NCI-H524 treated with DMSO at 0.1 percent for 48 hours (cell line): ENCODE measurements at places on chromosomes 7 and 10.

GRCh38 chr7:120452665-120453064, 179.7 kb downstream of the KCND2 start:
- no peak for DNase-seq

- no peak for DNase-seq
These were observed 1.6 kb upstream of the DNAJB6 start for GRCh38 chr7:157335236-157335635.

DNA sequence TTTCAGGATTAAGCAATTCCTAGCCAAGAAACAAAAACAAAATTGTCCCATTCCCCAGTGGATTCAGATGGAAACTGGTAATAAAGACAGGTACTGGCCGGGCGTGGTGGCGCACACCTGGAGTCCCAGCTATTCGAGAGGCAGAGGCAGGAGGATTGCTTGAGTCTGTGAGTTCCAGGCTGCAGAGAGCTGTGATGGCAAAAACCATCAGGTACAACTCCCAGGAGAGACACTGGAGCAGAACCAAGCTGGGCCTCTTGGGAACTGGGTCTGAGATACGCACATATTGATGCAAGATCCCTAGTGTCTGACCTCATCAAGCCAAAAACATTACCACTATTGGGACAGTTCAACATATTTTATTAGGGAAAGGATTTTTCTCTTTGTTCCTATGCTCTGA, 84.0 kb upstream of the ANLN start:
- no peak for DNase-seq

- DNase-seq, result no peak
These were observed 30.7 kb upstream of the ADCY1 start for GRCh38 chr7:45543473-45543872.

GRCh38 chr10:100174699-100175677, 10.8 kb downstream of the ERLIN1 start:
- DNase-seq, result no peak

- no peak for DNase-seq
These were observed 64.9 kb downstream of the IKZF1 start for GRCh38 chr7:50369143-50370026.

GRCh38 chr10:12897278-12897677, 104.2 kb downstream of the CCDC3 start:
- DNase-seq, result no peak

DNA sequence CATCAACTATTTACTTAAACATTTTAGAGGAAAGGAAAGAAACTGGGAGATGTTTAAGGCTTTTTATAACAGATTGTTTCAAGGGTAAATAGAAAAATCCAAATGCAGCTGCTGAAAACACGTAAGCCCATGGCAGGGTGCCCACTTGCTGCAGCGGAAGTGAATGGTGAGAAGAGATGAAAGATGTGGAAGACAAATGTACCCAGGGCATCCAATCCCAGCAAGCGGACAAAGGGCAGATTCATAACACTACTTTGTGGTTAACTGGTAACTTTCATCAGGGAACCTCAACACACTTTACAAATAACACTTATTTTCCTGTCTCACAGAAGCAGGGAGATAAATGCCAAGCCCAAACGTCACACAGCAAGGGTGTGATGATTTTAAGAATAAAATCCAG, 358.4 kb downstream of the KCNMA1 start:
- DNase-seq, result no peak

DNA sequence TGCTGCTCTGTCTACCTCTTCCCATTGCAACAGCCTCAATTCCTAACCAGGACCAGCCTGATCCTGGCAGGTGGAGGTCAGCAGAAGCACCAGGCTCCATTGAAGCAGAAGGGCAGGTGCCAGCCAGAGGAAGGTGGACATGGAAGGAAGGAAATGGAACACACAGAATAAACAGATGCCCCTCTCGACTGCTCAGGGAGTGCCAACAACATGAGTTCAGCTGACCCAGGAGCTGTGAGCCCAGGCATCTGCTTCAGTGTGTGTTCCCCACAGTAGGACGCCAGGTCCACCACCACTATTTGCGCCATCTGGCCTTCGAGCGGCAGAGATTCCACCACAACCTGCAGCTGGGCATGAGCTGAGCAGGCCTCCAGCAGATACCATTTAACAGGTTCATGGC, 56.7 kb downstream of the GPAM start:
- DNase-seq, result no peak

- no peak for DNase-seq
These were observed 175.4 kb downstream of the SORCS3 start for GRCh38 chr10:104816501-104816900.

- no peak for DNase-seq
These were observed 111.0 kb downstream of the KAT6B start for GRCh38 chr10:74937266-74937856.

DNA sequence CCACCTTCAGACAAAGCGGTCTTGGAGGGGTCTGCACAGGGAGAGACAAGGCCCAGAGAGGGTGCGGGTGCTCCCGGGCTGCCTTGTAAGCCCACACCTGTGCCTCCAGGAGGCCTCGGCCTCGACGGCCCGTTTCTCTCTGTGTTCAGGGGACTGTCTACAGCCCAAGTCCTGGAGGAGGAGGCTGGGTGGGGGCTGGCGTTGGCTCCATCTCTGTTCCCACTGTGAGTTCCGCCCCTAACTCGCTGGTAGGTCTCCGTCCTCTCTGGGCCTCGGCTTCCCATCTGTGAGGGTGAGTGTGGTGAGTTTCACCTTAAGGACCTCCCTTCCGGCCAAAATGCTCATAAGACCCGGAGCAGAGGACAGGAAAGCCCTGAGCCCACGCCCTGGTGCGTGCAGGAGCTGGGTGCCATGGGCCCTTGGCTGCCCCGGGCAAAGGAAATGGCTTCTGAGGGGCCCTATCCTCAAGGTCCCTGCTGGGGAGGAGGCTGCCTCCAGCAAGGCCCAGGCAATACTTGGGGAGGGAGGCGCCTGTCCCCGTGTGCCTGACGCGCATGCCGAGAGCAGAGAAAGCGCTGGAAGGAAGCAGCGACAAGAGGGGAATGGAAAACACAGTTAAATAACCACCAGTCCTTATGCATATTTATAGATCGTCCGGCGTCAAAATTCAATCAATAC, 276.8 kb downstream of the ELFN1 start:
- DNase-seq, result no peak

DNA sequence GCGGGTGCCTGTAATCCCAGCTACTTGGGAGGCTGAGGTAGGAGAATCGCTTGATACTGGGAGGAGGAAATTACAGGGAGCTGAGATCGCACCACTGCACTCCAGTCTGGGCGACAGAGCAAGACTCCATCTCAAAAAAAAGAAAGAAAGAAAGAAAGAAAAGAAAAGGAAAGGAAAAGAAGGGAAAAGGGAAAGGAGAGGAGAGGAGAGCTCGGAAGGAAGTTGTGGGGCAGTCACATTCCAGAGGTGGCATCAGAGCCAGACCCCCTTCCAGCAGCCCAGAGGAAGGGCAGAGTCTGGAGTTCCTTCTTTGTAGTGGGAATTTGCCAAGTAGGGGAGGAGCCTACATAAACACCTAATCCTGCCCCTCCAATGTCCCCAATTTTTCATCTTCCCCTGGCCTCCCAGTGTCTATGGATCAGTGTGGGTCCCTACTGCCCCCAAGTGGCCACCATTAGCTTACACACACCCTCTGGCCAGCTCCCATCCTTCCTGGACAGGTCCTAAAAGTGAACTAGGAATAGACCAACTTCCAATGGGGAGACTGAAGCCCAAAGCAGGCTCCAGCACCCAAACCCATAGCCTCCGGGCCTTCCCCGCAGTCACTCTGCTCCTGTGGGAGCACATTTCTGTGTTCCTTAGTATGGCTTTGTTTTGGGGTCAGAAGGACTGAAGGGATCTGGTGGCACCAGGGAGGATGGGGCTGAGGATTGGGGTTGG, 39.6 kb upstream of the HSPB1 start:
- DNase-seq, result peak; percentile 15

DNA sequence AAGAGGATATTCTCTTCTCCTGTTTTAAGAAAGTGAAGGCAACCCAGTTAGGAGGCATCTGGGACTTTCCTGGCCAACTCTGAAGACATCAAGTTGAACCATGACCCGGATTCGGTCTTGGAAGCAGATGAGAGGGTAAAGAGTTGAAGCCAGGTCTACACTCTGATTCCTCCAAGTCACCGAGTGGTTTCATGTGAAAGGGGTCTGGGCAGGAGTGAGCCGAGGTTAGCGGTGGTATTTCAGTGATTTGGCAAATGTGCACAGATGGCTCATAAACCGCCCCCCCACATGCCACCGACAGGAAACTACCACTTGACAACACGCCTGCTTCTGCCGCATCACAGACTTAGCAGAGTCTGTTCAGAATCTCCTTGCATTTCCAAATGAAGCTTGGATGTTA, 11.4 kb upstream of the REPIN1 start:
- peak; percentile 93 for DNase-seq

- no peak for DNase-seq
These were observed 43.1 kb downstream of the AMZ1 start for GRCh38 chr7:2730846-2731770.

- DNase-seq, result no peak
These were observed 103.1 kb downstream of the MGMT start for GRCh38 chr10:129570185-129570584.

DNA sequence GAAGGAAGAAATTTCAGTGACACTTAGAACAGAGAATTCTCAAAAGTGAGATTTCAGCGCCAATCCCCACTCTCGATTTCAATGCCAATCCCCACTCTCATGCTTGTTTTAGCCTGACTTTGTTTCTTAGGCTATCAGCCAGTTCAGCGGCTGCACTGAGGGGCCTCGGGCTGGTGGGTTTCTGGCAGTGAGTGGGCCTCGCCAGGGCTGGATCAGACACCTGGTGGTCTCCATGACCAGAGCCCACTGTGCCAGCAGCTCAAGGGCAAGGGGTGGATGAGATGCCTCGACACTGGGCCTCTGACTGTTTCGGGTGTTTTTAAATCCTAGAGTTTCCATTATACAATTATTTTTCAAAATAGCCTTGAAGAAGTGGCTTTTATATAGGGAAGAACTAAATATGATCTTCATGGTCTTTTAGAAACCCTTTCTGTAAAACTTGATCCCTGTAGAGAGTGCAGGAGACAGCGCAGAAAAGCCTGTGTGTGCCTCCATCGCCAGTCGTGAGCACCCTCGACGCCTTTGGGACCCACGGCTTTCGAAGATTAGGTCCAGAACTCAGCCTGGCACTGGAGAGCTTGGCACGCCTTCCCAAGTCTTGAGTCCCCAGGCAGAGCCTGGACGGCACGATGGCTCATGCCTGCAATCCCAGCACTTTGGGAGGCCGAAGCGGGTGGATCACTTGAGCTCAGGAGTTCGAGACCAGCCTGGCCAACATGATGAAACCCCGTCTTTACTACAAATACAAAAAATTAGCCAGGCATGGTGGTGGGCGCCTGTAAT, 76.2 kb downstream of the INPP5A start:
- no peak for DNase-seq

- DNase-seq, result no peak
These were observed 14.7 kb upstream of the CAMK2G start for GRCh38 chr10:73889014-73889413.

DNA sequence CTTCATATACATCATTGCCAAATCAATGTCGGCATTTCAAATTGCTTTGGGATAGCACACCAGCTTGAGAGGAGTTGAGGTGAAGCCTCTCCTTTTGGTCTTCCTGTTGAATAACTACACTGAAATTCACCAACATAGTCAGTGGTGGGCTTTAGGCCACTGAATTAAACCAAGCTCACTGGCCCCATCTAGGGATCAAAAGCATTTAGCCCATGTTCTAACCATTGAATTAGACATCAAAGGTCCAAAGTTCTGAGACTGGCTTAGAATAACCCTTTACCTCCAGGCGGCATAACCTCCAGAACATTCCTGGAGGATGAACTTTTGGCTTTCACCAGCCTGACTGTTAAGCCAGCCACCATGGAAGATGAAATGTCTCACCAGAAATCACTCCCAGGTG, 54.6 kb downstream of the BPGM start:
- DNase-seq, result no peak

DNA sequence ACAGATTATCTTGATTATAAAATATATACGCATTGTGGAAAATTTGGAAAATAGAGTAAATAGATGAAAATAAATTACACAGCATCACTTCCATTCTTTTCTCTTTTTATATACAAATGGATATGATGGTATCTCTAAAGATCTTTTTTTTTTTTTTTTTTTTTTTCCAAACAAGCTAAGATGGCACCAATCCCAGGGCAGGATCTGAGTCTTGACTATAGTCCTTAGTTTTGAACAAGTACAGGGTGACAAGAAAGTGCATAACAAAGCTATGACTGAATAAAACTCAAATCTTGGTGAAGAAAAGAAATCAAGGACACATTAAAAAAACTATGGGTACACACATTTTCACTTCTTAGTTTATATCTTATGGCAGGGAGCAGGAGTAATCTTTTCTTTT, 42.6 kb upstream of the FAM133B start:
- DNase-seq, result no peak

- no peak for DNase-seq
These were observed 20.7 kb upstream of the KMT2E start for GRCh38 chr7:104993217-104993862.

GRCh38 chr10:26410356-26410755, 27.8 kb upstream of the APBB1IP start:
- DNase-seq, result no peak
